CD8-positive, alpha-beta T cell (primary cell): ENCODE measurements at places on chromosomes 2 and 18. TPM values are rescaled to one million over a fixed set of nuclear protein-coding genes. Genes with fewer than 3 reads are reported as not detected.

The ATP5F1A gene
- total RNA-seq = 212 TPM

The COL4A4 gene
- not detected for total RNA-seq

The IGFBP5 gene
- total RNA-seq = not detected

The HRH4 gene
- not detected for total RNA-seq

The KCNIP3 gene
- not detected for total RNA-seq

DNA sequence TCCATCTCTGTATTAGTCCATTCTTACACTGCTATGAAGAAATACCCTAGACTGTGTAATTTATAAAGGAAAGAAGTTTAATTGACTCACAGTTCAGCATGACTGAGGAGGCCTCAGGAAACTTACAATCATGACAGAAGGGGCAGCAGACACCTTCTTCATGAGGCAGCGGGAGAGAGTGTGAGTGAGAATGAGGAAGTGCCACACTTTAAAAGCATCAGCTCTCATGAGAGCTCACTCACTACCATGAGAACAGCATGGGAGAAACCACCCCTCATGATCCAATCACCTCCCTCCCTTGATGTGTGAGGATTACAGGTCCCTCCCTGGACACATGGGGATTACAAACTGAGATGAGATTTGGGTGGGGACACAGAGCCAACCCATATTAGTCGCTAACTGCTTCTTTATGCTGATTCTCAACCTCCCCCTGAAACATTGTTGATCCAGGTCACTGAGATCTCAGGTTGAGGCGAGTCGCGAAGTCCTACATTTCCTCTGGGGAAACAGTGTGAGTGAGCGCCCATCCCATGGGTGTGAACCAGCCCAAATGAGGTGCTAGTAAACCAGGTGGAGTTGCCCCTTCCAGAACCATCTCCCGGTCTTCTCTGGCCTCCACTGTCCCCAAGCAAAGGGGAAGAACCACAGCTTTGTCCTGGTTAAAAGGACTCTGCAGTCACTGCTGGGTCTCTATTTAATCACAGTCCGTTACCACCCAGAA, 123.8 kb downstream of the CAPN13 start:
- DNase-seq = no peak

DNA sequence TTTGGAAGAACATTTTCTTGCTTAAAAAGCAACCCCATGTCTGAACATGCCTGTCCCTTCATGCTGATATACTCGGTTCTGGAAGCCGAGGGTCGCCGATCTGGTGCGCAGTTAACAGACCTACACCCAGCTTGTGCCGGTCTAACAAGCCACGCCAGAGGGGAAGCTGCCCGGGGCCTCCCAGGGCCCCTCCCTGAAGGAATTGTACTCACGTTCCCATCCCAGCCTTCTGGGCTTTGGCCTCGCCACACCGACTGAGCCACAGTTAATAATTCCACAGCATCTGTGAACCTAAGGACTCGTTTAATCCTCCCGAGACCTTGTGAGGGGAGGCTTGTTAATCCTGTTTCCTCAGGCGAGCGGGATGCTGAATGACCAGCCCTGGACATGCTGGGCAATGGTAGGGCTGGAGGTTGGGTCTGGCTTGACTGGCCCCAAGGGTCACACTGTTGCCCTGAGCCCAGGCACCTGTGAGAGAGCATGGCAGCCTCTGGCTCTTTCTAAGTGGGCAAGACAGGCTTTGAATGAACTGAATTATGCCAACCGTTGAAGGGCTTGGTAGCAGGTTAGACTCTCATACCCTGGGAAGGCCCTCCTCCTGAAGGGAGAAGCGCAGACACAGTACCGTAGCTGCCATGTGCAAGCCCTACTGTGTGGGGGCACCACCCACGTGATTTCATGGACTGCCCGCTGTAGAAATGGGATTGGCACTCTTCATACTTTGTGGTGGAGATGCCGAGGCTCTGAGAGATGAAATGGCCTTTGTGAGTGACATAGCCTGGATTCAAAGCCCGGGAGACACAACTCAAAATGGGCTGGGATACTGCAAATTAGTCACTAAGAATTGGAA, 27.9 kb upstream of the ODC1 start:
- no peak for DNase-seq

DNA sequence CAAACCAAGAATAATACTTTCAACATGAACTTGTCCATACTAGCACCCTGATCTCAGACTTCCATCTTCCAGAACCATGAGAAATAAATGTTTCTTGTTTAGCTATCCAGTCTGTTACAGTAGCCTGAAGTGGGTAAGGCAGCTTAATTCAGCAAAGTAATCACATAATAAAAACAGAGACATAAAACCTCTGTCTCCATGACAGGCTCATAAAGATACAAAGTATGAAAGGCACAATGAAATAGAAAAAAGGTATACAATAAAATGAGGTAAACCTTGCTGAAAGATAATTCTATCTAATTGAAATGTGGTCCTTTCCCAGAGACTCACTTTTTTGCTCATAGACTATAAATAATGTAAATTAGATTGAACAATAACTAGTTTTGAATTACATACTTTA, 46.7 kb upstream of the WDR75 start:
- no peak for DNase-seq

- no peak for DNase-seq
Measured at GRCh38 chr2:154720651-154721050, 22.2 kb downstream of the KCNJ3 start.

GRCh38 chr2:10859278-10859677, 46.7 kb upstream of the PDIA6 start:
- no peak for DNase-seq

DNA sequence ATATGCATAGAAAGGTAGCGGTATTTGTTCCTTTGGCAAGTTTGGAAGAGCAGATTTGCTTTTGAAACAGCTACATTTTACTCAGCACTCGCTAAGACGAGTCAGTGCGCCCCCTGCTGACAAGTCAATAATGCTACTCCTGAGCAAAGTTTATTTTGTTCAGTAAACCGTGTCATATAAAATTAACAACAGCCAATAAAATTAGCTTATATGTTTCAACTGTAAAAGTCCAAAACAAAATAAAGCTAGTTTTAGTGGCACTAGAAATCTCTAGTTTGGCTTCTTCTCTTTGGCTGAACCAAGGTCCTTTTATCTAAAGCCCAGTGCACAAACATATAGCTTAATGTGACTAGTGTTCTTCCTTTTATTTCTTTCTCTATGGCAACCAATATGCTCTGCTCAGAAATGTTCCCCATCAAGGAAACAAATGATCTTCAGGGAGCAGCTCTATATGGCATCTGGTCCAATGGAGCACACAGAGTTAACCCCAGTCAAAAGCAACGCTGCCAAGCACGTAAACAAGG, 4.2 kb upstream of the POU3F3 start:
- no peak for DNase-seq

DNA sequence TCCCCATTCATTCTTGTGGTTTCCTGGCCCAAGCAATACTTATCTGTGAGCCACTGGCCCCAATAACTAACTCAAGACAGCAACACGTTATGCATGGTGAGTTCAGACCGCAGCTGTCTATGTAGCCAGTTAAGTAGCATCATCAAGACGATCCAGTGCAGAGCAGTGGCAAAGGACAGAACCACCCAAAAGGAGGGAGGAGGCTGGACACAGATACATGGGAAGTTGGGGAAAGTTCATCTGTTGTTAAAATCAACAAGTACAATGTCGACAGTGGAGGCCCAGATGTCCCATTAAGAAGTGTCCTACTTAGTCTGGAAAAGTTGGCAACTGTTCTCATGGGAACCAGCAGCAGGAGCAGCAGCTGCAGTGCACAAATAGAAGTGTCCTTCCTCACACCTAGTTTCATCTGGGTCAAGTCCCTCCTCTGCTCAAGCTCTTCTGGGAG, 106.9 kb upstream of the THOC1 start:
- no peak for DNase-seq

- no peak for DNase-seq
Measured at GRCh38 chr2:184053326-184053725, 545.0 kb upstream of the ZNF804A start.

- no peak for DNase-seq
Measured at GRCh38 chr2:166563894-166564293, 69.8 kb upstream of the SCN7A start.

DNA sequence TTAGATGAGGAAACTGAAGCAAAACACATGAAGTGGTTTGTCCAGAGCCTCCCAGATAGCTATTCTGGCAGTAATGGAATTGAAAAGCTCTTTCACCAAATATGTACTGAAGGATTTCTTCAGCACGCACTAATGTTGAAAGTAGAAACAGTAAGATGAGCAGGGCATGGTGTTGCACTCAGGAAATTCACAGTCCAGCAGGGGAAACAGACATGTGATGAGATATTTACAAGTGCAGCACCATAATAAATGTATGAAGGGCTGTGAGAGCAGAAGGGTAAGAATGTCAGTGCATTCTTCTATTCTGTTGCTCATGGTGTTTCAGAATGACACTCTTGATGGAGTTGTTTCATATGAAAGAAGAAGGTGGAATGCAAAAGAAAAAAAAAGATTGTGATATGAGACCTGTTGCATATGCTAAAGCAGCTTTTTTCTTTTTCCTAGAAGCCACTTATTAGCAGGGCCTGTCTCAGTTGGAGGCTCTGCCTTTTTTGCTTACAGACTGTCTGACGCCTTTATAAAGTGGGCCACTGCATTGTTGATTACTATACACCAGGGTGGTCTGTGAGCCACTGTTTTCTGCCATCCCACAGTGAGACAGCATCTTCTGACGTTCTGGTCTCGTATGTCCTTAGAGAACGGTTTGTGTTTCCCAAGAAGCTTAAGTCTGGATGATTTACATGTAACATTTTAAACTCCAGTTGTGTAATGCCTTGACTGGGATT, 516.9 kb downstream of the ARHGAP15 start:
- DNase-seq = no peak

DNA sequence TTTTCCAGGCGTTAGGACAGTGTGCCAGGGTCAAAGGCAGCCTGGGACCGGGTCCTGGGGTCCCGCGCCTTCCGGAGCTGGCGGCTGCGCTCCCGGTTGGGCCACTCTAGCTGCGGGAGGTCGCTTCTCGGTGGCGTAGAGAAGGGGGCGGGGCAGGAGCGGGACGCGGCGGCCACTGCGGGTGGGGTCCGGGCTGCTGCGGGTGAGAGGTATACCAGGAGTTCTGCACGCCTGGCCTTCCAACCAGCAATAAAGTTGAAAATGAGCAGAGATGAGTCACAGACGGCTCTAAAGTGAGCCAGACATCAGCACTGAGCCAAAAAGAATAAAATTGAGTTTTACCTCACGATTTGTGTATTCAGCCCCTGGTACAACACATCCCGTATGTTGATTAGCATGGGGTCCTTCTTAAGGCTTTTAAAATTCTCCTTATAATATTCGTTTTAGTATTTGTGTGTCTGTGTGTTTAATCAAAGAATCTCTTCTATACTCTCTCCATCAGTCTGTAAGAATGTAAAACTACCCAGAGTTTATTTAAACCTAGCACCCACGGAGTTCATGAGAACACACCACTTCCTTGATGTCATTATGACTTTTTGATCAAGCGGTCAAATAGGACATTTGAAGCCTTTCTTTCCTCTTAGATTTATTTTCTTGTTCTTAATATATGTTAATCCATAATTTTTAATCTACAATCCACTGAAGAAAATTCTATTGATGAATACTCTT, at the start of gene C1GALT1C1L:
TSS of gene C1GALT1C1L (minus strand) at position 108 of the 729 bp plus-strand sequence. CDS start at position 1, 107 bp downstream.
- DNase-seq = peak; percentile 51

DNA sequence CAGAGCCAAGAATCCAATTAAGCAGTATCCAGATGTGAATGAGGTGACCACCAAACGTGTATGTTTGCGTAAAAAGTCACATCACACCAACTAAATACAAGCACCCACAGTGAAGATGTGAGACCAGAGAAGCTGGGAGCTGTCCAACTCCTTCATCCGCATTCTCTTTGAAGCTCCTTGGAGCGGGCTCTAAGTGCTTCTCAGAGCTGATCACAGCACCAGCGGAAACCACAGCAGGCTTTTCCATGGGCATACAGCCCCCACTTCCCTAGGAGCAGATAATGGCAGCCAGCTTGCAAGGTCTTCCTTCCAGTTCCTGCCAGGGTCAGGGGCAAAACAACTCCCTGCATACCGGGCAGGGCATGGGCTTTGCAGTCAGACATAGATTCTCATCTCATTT, 36.4 kb downstream of the REEP1 start:
- no peak for DNase-seq

DNA sequence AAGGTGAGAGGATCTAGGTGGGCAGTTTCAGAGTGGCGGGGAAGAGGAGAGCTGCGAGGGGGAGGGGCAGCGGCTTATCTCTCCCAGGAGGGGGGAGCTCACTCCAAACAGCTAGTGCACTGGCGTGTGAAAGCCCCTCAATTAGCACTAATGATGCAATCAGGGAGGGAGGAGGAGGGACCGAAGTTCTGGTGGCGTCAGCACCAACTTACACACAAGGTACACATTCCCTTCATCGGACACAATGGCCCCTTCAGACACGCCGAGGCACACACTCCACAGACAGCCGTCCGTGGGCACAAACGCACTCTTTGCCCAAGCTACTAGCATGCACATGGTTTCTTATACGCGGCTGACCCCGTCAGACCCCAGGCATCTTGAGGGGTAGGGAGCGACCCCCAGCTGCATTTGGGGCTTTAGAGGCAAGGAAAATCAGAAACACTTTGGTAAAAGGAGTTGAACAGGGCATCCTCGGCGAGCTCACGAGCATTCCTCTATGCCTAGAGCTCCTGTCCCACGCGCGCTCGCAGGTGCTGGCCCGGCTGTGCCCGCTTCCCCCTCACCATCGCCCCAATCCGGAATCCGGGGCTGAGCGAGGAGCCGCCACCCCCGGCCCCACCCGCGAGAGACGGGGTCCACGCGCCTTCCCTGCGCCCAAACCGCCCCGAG, 868 bp upstream of the PKDCC start:
- DNase-seq = no peak

- no peak for DNase-seq
Measured at GRCh38 chr2:17625446-17625845, 85.0 kb downstream of the VSNL1 start.

GRCh38 chr18:53610957-53611356, 613.5 kb downstream of the MBD2 start:
- DNase-seq = no peak

DNA sequence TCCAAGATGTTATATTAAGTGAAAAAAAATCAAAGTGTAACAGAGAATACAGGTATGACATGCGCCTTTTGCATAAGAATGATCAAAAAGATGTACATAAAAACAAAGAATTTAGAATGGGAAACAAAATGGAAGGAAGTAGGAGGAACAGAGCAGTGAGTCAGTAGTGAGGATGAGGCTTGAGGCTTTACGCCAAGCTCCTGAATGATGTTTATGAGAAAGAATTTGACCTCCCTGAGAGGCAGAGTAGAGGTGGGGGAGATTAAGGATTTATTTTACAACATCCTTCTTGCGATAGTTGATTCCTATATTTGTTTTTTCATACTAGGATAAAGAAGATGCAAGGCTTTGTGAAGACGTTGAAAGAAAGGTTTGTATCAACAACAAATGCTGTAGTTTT, 81.4 kb downstream of the DCDC2C start:
- no peak for DNase-seq

DNA sequence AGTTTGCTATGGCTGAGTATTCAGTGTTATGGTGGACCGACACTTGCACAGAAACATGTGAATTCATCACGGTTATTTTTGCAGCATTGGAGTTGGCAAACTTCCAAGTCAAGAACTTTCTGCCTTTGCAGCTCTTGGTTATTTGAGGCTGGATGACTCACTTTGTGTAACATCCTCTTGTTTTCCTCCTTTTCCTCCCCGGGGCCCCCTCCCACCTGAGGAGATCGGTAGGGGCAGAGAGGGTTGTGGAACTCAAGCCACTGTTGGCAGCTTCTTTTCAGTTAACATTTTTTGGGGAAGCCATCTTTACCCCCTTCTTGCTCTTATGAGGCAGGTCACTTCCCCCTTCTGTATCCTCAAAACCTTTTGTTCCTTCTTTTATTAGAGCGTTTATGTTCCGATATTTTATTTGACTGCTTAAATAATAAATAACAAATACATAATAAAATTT, 48.6 kb downstream of the DDX1 start:
- DNase-seq = no peak
